ENCODE measurements at places on chromosomes 3 and 15.

DNA sequence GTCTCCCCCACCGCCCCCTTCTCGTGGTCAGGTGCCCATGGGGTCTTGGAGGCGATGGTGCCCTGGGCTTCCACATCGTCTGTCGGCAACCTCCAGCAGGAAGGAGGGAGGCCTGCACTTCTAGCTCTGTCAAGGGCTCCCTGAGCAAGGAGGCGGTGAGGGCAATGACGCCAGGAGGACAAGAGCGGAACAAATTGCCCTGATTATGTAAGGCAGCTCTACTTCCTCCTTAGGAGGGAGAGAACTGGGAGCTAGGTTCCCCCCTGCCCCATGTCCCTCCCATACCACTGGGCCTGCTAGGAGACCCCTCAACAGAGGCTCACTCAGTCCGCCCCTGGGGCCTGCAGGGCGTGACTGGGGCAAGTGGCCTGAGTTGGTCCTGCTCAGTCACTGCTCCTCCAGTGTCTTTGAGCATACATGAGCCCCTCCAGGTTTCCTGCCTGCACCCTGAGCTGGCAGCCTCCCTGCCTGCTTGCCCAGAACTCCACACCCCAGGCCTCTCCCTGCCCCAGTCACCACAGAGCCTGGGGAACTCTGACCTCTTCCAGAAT, 56.1 kb downstream of the CACNA2D2 start:
- DNase-seq, result no peak

DNA sequence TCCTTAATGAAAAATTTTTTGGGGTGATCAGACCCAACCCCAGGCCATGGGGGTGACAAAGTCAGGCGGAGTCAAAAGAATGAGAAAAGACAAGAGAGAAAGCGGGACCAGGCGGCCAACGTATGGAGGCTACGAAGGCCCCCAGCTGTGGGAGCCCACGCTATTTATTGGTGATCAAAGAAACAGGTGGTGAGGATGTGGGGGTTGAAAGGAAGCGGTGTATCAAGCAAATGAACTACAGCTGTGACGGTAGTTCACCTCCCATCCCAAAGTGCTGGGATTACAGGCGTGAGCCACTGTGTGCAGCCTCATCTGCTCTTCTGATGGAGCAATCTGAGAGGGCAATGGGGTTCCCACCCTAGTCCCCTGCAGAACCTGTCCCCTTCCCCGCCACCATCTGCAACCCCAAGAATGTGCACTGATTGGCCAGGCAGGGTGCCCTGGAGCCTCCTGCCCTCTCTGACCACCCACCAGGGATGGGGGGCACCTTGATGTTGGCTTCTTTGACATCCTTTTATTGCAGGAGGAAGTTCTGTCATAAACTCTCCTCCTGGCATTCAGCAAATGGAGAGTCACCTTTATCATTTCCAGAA, 1.1 kb upstream of the CHRNA3 start:
- no peak for DNase-seq

- no peak for DNase-seq
Observed at GRCh38 chr15:64851503-64851840, 9.8 kb downstream of the PLEKHO2 start.

GRCh38 chr3:171459137-171459941, 866 bp downstream of the TNIK start:
- DNase-seq, result peak; percentile 9

DNA sequence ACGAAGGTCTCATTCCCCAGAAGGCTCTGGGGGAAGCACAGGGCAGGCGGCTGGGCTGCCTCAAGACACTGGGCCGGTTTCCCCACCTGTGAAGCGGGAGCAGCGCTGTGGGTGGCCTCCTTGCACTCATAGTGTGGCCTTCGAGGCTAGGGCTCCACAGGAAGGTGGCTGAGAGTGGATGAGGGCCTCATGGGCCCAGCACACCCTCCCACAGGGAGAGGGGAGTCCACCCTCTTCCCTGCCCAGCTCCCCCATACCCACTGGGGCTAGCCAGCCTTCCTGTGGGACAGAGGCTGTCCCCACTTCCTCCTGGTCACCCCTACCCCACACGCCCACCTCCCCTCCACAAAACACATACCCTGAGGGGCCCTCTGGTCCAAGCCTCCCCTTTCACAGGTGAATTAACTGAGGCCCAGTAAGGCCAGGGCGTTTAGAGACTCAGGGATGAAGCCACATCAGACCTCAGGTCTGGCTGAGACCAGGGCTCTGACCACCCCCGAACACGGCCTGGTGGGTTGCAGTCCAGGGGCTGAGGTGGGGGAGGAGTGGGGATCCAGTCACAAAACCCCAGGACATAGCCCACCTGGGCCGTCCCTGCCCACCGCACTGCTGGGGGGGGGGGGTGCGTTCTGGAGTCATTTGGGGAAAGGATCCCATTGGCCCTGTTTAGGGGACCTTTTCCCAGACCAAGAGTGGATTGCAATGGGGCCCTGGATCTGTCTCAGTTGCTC, 1.1 kb downstream of the ANPEP start:
- no peak for DNase-seq

DNA sequence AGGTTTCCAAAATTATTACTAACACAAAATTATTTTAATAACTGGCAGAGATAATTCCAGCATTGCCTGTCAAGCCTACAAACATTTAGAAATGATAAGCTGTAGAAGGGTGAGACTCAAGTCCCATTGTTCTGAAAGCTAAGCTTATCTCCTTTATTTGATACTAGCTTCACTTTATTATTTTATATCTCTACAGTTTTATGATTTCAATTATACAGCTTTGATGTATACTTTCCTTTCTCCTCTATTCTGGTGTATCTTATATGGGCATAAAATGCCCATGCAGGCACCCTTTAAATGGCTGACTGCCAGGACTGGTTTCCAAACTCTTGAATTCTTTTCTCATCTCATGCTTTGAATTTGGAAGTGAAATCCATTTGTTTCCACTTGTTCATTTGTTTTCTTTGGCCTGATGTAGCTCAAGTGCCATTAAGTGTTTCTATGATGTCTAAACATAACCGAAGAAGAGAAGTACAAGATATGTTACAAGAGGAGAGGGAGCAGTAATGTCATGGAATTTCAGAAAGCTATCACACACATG, 372.1 kb upstream of the ARHGEF26 start:
- no peak for DNase-seq

GRCh38 chr15:59686389-59686788, 2.7 kb downstream of the BNIP2 start:
- DNase-seq, result no peak

DNA sequence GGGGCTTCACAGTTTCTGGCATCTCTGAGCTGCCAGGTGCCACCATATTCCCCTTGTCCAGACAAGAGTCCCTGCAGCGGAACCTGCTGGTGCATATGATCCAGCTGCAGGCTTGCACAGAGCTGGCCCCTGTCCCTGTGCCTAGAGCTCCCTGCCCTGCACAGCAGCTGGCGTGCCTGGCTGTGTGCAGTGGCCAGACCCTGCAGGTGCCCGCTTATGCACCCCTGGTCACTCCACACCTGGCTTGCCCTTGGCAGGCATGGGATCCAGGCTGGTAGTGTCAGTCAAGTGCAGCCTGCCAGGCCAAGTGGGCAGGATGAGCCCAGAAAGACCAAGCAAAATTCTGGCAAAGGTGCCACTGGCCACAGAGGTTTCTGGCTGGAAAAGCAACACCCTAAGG, 88.6 kb upstream of the TTBK2 start:
- no peak for DNase-seq

- DNase-seq, result no peak
Observed at GRCh38 chr3:61913701-61914100, 352.3 kb downstream of the PTPRG start.

- DNase-seq, result no peak
Observed at GRCh38 chr3:151171145-151171757, 31.8 kb downstream of the GPR171 start.

DNA sequence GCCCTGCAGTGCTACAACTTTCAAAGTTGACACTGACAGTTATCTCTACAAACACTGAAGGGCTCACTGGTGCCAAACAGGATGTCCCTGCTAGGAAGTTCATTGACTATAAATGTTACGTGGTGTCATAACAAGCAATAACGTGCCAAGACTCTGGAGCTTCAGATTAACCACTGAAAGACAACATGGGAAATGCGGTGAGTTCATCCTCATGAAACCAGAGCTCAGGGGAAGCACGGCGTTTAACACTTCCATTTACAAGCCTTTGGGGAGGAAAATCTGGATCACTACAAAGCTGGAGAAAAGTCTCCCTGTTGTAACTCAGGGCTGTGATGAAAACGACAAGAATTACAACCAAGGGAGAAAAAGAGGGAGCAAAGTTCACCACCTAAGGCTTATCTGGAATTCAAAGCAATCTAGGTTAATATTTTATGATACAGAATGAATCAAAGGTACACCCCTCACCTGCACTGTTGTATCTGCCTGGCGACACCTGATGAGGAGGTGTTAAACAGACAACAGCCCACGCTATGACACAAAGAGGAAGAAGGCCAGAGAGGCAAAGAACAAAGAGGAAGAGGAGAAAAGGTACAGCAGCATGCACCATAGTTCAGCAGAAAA, 27.0 kb downstream of the SHQ1 start:
- no peak for DNase-seq

- no peak for DNase-seq
Observed at GRCh38 chr3:52920841-52921240, 23.5 kb upstream of the STIMATE start.

- DNase-seq, result no peak
Observed at GRCh38 chr3:60228823-60229222, 1022.4 kb downstream of the FHIT start.

DNA sequence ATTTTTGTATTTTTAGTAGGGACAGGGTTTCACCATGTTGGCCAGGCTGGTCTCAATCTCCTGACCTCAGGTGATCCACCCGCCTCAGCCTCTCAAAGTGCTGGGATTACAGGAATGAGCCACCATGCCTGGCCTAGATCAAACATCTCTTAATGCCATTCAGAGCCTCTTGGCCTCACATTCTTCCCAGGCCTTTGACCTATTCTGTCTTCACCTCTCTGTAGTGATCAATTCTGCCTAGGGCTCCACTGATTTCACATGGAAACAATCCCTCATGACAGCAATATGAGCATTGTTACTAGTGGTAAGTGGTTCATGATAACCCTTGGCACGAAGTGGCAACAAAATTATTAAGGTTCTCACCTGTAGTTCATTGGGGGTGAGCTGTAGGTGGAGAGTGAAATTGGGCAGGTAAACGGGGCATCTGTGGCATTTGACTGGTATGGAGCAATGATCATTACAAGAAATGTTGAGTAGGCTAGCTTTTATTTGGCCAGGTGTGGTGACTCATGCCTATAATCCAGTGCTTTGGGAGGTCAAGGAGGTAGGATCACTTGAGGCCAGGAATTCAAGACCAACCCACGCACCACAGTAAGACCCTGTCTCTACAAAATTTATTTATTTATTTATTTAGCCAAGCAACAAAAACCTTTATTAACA, 4.8 kb upstream of the ARPIN start:
- DNase-seq, result no peak

GRCh38 chr3:177487635-177488186, 290.4 kb upstream of the TBL1XR1 start:
- DNase-seq, result no peak

DNA sequence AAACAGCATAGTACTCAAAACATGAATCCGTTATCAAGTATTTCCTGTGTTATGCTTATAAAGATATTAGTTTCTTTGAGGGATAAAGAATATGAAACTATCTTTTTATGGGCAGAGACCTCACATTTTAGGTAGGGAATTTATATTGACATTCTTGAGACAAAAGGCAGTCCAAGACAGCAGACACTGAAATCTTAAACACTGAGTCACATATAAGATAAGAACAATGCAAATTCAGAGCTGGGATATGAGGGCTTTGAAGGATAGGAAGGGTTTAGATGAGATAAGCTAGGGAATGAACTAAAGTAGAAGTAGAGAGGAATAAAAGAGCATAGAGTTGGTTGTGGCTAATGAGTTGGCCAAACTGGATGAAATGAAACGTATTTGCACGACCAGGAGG, 58.4 kb downstream of the ASTE1 start:
- no peak for DNase-seq

GRCh38 chr3:172029425-172030098, 9.8 kb upstream of the FNDC3B start:
- no peak for DNase-seq

DNA sequence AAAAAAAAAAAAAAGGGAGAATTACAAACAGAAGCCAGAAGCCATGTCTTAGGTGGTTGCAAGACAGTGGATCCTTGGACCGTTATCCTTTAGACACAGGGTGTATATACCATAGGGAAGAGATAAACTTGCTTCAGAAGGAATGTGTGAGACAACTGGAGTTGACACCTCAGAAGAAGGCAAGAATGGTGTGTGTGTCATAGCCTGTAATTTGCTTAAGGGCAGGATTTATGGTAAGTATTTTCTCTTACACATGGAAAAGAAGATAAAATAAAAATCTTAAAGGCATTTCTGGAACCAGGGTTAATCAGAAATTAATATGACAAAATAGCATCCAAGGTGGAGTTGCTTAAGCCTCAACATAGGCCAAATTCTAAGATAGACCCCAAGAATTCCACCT, 19.3 kb upstream of the DNAJC19 start:
- DNase-seq, result no peak

- no peak for DNase-seq
Observed at GRCh38 chr3:43159131-43159875, 53.4 kb upstream of the POMGNT2 start.

GRCh38 chr3:172221547-172221946, 182.2 kb downstream of the FNDC3B start:
- DNase-seq, result no peak

GRCh38 chr3:53238051-53238850, 17.6 kb downstream of the TKT start:
- no peak for DNase-seq

GRCh38 chr3:164196477-164196876, 881.8 kb downstream of the SI start:
- DNase-seq, result no peak

- DNase-seq, result no peak
Observed at GRCh38 chr15:100835636-100836035, 44.0 kb upstream of the ALDH1A3 start.

GRCh38 chr15:83106994-83107840, at the start of gene TM6SF1:
Gene TM6SF1, plus strand, starts transcription at chr15:83107645. Its CDS starts 36 bp downstream, at chr15:83107681.
- no peak for DNase-seq

- DNase-seq, result no peak
Observed at GRCh38 chr3:187352581-187353575, 15.3 kb upstream of the RTP4 start.

DNA sequence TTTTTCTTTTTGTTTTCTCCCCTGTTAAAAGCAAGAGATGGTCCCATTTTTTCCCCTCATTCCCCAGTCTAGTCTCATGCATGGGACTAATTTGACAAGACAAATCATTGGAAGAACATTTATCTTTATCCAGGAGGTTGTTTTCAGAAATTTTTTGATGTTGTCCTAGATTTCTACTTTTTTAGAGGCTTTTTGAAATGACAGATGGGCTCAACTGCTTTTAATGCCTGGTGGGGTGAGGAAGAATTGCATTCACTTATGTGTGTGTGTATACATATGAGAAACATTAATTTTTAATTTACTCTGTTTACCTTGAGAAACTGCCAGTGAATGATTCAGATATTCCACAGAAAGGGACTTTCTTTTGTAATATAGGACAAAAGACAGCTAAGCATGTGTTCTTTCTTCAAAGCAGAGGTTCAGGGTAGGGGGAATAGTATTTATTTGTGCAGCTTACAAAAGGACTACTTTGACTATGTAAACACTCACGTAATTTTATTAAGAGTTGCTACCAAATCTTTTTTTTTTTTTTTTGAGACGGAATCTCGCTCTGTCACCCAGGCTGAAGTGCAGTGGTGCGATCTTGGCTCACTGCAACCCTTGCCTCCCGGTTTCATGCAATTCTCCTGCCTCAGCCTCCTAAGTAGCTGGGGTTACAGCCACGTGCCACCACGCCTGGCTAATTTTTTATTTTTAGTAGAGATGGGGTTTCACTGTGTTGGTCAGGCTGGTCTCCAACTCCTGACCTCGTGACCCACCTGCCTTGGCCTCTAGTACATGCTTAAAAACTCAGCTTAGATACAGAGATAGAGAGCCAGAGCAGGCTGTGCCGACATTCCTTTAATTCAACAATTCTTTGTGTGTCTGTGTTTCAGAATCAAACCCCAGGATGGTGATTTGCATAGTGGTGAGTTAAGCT, 130.1 kb upstream of the RARB start:
- DNase-seq, result no peak
